ENCODE measurements at places on chromosomes 1 and 21.

DNA sequence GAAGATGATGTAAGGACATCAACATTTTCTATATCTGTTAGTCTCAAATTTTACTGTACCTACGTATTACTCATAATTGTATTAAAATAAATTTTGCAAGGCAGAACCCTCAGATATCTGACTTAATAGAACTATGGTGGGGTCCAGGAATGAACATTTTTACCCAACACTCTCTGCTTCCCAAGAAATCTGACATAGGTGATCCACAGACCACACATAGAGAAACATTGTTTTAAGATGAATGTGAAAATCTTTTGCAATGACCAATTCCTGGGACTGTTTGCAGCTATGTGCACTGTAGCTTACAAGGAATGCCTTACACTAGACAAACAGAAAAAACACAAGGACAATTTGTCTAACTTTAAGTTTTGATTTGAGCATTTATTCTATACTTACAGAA lies 645.6 kb upstream of the ADGRL2 start:
- no peak for DNase-seq

GRCh38 chr1:10960411-10961299 lies 51.8 kb upstream of the TARDBP start:
- peak; percentile 66 for DNase-seq

GRCh38 chr1:42957880-42958487 lies 684 bp downstream of the SLC2A1 start:
- DNase-seq = no peak

DNA sequence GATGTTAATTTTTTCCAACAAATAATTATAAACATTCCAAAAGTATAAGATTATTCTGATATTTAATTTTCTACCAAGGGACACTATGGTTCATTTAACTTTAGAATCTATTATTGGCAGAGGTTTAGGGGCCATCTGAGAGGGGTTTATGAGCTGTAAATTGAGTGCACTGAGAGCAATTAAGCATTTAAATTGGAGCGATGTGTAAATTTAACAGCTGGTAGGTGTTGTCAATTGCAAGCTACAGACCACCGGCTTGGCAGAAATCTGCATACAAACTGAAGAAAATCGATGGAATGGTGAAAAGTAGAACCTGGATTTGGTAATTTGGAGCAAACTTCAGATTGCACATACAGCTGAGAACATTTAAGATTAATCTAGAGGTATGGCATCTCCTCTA lies 55.8 kb upstream of the MTF2 start:
- DNase-seq = no peak

GRCh38 chr21:38352536-38353219 lies 95.9 kb downstream of the KCNJ15 start:
- no peak for DNase-seq

GRCh38 chr1:153390938-153391710 lies at the start of gene S100A8:
S100A8 (minus strand) TSS chr1:153391073; CDS start chr1:153390535, 538 bp downstream.
- DNase-seq = no peak

DNA sequence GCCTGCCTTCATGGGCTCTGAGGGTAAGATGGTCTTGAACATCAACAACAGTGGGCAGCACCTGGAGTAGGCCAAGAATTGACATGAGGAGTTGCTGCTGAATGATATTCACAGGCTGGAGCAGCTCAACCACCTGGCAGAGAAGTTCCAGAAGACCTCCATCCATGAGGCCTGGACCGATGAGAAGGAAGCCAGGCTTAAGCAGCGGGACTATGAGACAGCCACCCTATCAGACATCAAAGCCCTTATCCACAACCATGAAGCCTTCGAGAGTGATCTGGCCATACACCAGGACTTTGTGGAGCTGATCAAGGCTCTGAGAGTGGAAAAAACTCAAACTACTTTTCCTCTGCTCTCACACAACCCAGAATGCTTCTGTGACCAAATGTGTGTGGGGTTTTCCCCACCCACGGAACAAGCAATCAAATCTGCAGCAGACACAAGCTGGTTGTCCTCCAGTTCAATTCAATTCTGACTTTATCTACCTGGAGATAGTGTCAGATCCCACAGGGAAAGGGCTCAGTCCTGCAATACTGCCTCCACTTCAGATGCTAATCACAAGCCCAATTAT lies 12.1 kb upstream of the EPHA10 start:
- no peak for DNase-seq

DNA sequence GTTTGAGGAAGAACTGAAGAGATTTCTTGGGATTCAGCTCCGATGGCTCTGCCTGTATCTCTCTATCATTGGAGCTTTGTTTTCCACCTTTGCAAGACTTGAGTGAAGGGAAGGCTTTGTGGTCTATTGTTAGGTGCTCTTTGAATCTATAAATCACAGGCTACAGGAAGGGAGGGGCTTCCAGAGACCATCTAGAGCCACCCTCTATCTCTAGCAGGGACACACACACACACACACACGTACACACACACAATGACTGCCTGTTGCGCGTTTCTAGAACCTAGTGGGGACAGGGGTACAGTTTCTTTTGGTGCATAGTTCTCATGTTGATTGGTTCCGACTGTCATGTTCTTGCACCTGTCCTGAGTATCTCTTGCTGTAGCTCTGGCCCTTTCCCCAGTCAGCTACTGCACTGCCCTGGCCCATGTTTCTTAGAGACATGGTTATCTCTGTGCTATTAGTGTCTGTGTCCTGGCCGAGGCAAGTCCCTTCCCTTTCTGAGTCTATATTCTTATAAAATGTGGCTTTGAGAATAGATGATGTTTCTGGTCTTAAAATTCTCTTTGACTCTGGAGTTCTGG lies 60.7 kb downstream of the MAN1C1 start:
- no peak for DNase-seq
